Large intestine (tissue), 12 donors: ENCODE measurements at places on chromosomes 2 and 18. TPM values are rescaled to one million over a fixed set of nuclear protein-coding genes. Genes with fewer than 3 reads are reported as not detected.

- no peaks in the 10 kb centered on the region for H3K4me1 ChIP-seq
- no peaks in the 10 kb centered on the region for H3K27me3 ChIP-seq
- H3K27ac ChIP-seq = no peak overlapping the region
Observed at GRCh38 chr2:167891841-167892240, 355.6 kb downstream of the STK39 start.

DNA sequence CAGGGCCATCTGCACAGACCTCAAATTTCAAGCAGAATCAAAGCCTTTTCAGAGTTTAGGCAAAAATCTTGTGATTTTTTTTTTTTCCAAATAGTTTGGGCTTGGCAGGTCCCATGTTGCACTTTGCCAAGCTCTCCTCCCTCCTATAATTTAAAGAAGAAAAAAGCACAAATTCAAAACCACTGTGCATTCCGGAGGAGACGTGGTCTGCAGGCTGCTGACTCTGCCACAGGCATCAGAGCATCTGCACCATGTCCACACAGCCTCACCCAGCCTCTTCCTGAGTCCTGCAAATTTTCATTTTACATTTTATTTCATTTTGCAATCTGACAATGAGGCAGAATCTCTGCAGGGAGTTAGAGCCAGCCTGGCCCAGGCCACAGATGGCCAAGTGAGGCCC is 15.7 kb upstream of the GPC1 start:
- no peaks in the 10 kb centered on the region for H3K4me1 ChIP-seq
- H3K27ac ChIP-seq = no peak overlapping the region
- no peak for DNase-seq

DNA sequence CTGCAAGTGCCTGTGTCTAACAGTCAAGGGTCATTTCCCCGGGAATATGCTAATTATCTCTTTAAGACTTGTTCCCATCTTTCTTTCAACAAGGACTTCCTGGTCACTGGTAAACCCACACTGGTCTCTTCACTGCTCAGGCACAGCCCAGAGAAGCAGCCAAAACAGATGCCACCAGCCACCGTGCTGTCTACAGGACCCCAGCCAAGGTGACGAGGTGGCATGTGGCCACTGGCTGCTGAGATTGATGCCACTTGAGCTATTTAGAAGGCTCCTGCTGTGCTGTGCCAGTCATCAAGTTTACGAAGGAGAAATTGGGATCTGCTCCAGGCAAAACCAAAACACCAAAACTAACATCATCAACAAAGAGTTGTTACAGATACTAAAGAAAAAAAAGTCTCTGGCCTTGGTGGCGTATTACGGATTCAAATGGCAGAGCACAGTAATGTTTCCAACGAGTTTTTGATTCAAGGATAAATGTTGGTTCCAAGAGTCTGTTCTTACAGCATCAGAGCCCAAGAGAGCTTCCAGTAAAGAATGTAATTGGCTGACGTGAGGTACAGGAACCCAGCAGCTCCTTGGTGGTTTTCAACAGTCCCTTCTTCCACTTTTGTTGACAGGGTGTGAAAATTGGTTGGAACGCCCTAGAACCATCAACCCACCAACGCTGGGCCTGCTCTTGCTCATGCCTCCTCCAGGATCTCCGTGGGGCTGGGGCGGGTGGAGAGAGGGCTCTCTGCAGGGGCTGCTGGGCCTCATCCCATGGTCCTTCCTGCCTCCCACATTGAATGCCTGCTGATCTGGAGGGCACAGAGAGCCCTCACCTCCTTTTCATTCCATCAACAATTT is 63.7 kb upstream of the ZCCHC2 start:
- DNase-seq = no peak
- H3K27me3 ChIP-seq = no peaks in the 10 kb centered on the region
- no peak overlapping the region for H3K27ac ChIP-seq

GRCh38 chr2:160310118-160310828 is 110.2 kb upstream of the ITGB6 start:
- H3K36me3 ChIP-seq = peaks cover 3% of the 10 kb centered on the region
- no peaks in the 10 kb centered on the region for H3K27me3 ChIP-seq
- H3K4me3 ChIP-seq = no peak overlapping the region
- H3K27ac ChIP-seq = no peak overlapping the region
- no peaks in the 10 kb centered on the region for H3K4me1 ChIP-seq
- DNase-seq = no peak

DNA sequence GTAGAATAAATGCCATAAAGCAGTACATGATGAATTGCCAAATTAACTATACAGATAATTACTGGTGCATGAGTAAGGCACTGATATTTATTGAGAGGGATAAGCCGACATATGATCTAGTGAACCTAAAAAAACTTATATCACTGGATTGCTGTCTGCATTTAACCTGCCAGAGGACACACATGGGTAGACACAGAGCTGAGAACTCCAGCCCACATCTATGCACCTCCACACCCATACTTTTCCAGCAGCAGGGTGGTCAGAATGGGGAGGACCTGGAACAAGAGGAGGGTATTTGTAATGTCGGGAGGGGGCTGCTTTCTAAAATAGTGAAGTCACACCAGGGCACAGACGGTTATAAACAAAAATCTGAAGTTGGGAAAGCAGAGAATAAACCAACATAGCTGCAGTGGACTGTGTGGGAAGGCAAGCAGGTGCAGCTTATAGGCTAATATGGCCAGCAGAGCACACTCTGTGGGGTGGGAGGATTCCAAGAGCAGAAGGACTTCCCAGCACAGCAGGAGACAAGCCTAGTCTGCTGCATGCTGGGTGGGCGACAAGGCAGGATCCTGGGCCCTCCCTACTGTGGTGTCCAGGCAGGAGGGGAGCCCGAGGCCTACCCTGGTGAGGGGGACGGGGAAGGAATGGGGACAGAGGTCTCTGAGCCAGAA is 17.2 kb downstream of the ST3GAL5 start:
- no peak for DNase-seq
- no peak overlapping the region for H3K4me3 ChIP-seq
- H3K27me3 ChIP-seq = no peaks in the 10 kb centered on the region
- H3K27ac ChIP-seq = no peak overlapping the region
- H3K4me1 ChIP-seq = no peaks in the 10 kb centered on the region

- H3K27ac ChIP-seq = no peak overlapping the region
- H3K36me3 ChIP-seq = peaks cover 48% of the 10 kb centered on the region
- DNase-seq = no peak
Observed at GRCh38 chr2:237350597-237350996, 63.4 kb downstream of the COL6A3 start.

DNA sequence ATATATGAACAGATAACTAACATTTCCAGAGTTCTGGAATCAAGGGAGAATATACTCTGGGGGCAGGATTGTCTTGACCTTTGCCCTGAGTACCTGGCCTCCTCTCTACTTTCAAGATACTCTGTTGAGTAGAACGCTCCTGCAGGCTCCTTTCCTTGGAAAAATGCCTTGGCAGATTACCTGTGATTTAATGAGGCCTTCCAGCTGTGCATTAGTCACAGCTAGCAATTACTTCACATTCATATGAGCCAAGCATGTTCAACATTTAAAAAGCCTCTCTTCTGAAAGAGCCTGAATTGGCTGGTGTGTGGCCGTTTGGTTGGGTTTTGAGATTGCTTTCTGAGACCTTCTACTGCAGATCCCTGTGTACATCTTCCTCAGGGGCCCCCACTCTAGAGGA is 142.2 kb downstream of the PLCL1 start:
- H3K36me3 ChIP-seq = no peaks in the 10 kb centered on the region
- no peaks in the 10 kb centered on the region for H3K4me1 ChIP-seq
- H3K27ac ChIP-seq = no peak overlapping the region
- H3K27me3 ChIP-seq = no peaks in the 10 kb centered on the region

DNA sequence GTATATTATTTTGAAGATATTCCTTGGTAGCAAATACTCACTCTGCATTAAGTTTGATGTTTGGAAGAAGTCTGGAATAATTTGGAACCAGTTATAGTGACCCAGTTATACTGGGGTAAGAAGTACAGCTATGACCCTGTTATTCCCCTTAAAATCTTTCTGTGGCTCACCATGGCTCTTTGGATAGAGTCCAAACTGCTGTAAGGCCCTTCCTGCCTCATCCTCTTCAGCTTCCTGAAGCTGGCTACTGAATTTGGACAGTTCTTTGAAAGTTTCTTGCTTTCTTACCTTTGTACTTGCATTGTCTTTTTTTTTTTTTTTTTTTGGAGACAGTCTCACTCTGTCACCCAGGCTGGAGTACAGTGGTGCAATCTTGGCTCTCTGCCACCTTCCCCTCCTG is 85.6 kb downstream of the ABI2 start:
- no peaks in the 10 kb centered on the region for H3K27me3 ChIP-seq
- no peak overlapping the region for H3K27ac ChIP-seq
- H3K36me3 ChIP-seq = peaks cover 20% of the 10 kb centered on the region

- no peak for DNase-seq
- no peak overlapping the region for H3K27ac ChIP-seq
- no peaks in the 10 kb centered on the region for H3K27me3 ChIP-seq
- H3K4me3 ChIP-seq = no peak overlapping the region
Observed at GRCh38 chr2:97704989-97705388, 8.4 kb upstream of the ZAP70 start.

DNA sequence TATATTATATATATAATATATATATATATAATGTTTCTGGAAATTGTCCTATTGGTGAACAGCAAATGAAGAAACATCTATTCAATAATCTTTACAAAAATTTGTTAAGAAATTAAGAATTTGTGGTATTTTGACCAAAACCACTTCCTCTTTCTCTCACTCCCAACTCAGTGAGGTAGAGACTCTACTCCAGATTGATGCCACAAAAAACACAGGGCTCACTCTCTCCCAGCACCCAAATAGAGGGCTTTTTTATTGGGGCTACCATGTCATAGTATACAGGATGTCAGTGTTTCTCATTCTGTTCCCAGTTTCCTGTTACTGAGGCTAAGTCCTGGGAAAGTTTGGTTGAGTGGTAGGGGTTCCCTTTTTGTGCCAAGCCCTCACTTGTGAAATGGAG is 1155.4 kb downstream of the BCL11A start:
- H3K27ac ChIP-seq = no peak overlapping the region
- no peak overlapping the region for H3K4me3 ChIP-seq
- no peaks in the 10 kb centered on the region for H3K36me3 ChIP-seq
- H3K27me3 ChIP-seq = peaks cover 2% of the 10 kb centered on the region

GRCh38 chr2:55489467-55490062 is 30.0 kb upstream of the CFAP36 start:
- H3K27ac ChIP-seq = no peak overlapping the region
- H3K36me3 ChIP-seq = no peaks in the 10 kb centered on the region
- no peaks in the 10 kb centered on the region for H3K4me1 ChIP-seq
- H3K27me3 ChIP-seq = no peaks in the 10 kb centered on the region
- no peak overlapping the region for H3K4me3 ChIP-seq

DNA sequence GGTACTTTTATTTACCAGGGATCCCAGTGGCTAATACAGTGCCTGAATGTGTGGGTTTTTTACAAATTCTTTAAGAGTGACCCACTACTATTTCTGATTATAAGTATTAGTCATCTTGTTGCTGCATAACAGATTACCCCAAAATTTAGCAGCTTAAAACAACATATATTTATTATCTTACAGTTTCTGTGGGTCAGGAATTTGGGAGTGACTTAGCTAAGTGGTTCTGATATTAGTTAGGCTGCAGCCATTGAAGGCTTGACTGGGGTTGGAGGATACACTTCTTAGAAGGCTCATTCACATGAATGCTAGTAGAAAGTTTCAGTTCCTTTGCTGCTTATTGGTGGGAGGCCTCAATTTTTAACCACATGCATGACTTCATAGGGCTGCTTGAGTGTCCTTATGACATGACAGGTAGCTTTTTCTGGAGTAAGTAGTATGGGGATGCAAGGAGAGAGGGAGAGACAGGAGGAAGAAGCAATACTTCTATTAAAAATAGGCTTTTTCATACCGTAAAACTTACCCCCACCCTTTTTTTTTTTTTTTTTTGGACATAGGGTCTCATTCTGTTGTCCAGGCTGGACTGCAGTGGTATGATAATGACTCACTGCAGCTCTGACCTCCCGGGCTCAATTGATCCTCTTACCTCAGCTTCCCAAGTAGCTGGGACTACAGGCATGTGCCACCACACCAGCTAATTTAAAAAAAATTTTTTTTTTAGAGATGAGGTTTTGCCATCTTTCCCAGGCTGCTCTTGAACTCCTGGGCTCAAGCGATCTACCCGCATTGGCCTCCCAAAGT is 13.3 kb upstream of the POLE4 start:
- peaks cover 7% of the 10 kb centered on the region for H3K4me1 ChIP-seq
- no peak for DNase-seq
- no peak overlapping the region for H3K27ac ChIP-seq
- H3K27me3 ChIP-seq = no peaks in the 10 kb centered on the region

- no peaks in the 10 kb centered on the region for H3K4me1 ChIP-seq
- no peak overlapping the region for H3K4me3 ChIP-seq
- no peaks in the 10 kb centered on the region for H3K27me3 ChIP-seq
- no peak for DNase-seq
Observed at GRCh38 chr2:158575051-158575635, 118.4 kb downstream of the PKP4 start.

DNA sequence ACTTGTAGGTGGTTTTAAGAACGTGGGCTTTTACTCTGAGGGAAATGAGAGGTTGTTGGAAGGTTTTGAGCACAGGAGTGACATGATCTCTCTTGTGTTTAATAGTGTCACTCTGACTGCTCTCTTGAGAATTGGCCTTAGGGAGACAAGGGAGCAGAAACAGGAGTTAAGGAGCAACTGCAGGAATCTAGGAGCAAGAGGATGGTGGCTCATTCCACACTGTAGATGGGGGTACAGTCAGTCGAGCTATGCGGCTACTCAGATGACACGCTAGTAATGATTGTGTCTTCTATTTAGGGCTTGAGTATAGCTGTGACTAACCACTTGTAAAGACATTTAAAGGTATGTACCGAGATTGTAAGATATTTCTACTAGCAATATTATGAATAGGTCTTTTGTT is 87.4 kb downstream of the RPRM start:
- no peak for DNase-seq
- no peaks in the 10 kb centered on the region for H3K36me3 ChIP-seq
- no peak overlapping the region for H3K4me3 ChIP-seq
- H3K27ac ChIP-seq = no peak overlapping the region
- H3K4me1 ChIP-seq = no peaks in the 10 kb centered on the region

DNA sequence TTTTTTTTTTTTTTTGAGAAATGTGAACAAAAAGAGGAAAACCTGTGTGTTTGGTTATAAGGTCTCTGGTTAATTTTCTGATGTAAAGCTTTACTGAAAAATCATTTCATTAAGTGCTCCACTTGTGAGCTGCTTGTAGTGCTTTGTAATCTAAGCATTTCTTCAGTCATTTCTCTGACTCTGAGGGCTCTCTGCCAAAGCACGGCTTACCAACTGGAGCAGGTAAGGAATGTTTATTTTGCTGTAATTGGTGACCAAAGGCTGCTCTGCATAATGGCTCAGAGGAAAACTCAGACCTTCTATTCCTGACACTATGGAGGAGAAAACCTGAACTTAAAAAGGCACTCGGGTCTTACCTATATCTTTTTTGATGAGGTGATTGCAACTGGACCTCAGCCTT is 848.8 kb downstream of the MBD2 start:
- no peaks in the 10 kb centered on the region for H3K27me3 ChIP-seq
- DNase-seq = no peak

GRCh38 chr2:189287982-189288521 is 108.5 kb upstream of the COL5A2 start:
- no peak overlapping the region for H3K4me3 ChIP-seq
- H3K36me3 ChIP-seq = no peaks in the 10 kb centered on the region
- H3K27ac ChIP-seq = no peak overlapping the region
- DNase-seq = peak; percentile 49
- H3K27me3 ChIP-seq = no peaks in the 10 kb centered on the region

Gene ASAP2
- polyA plus RNA-seq = 20.0 TPM

Gene SERPINB4
- not detected for polyA plus RNA-seq

Gene HOXD10
- 0.18 TPM for polyA plus RNA-seq

Gene UCN
- polyA plus RNA-seq = 3.4 TPM

Gene CACNB4
- polyA plus RNA-seq = 1.8 TPM

Gene RUFY4
- 0.69 TPM for polyA plus RNA-seq

Gene GALNT14
- polyA plus RNA-seq = 3.1 TPM

Gene CNDP1
- polyA plus RNA-seq = 0.27 TPM

Gene CROCC2
- polyA plus RNA-seq = 0.09 TPM

Gene ACTG2
- polyA plus RNA-seq = 913 TPM

Gene ST6GAL2
- polyA plus RNA-seq = 5.2 TPM
